Activated T-cell treated with anti-CD3 and anti-CD28 coated beads for 1 hour (primary cell): ENCODE measurements at places on chromosomes 2 and 18.

GRCh38 chr18:47191961-47192360 is 15.8 kb upstream of the IER3IP1 start:
- no peak for DNase-seq

- DNase-seq = no peak
Observed at GRCh38 chr18:46333431-46334135, 229.4 kb downstream of the HAUS1 start.

- no peak for DNase-seq
Observed at GRCh38 chr2:133326652-133327397, 241.4 kb downstream of the NCKAP5 start.

DNA sequence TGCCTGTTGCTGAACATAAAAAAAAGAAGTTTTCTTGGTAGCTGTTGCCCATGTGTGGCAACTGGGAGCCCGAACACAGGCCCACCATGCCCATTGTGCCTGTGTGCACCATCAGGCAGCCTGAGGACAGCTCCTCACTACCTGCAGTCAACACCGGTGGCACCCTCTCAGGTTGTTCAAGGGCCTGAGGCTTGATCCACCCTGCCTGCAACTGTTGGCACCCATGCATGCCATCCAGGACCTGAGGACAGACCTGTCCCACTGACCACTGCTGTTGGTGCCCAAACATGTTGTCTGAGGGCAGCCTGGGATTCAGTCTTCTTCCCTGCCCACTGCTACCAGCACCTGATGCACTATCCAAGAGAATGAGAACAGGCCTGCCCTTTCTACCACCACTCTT is 661.1 kb upstream of the ZNF804A start:
- DNase-seq = no peak

DNA sequence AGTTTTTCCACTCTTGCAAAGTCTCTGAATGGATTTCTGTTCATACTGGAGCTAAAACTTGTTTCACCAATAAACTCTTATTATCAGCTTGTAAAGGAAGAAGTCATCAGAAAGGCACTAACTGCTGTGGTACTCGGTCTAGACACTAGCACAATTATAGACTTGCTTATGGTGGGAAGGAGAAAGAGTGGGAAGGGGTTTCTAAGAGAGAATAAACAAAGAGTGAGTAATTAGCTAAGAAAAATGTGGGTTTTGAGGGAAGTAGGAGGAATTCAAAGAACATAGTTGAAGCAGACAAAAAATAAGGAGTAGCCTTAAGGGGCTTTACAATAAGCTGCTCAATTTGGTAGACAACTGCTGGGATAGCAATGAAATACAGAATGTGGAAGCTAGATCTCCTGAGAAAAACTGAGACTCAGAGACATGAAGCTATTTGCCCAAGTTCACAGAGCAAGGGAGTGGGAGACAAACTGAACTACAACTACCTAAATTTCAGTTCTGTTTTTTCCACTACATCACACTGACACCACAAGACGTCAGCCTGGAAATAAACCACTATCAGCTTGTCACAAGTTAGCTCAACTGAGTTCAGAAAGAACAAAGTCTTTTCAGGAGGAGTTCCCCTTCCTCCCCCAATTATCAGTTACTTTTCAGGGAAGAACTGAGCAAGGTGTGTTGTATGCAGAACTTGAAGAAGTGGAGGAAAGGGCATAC is 59.7 kb downstream of the MAP4K3 start:
- DNase-seq = no peak

DNA sequence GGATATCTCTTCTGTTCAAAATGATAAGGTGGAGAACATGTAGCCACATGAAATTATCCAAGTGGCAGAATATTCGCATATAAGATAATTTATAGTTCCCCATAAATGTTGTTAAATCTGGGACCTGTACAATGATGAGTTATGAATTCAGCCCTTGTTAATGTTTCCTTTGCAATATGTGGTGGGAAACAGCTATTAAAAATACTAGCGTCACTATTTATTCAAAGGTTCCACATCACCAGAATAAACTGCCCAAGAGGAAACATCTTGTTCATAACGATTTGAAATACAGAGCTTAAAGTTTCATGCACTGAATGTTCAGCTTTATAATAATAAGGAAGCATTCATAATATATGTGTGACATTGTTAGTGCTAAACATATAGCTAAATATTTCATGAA is 223.9 kb upstream of the TCF4 start:
- DNase-seq = no peak

DNA sequence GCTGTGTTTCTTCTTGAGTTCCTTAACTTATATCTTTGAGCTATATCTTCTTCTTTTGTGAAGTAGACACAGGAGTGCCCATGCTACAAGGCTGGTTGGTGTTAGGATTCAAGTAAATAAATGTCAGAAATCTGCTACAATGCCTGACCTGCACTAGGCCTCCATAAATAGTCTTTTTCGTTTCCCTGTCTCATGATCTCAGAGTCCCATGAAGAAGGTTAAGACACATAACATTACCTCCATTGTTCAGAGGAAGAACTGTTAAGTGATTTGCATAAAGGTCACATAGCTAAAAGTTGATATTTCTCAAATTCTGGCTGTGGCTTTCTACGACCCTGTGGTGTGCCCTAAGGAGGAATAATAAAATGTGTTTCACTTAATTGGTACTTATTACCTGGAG is 228.4 kb downstream of the KCNS3 start:
- no peak for DNase-seq

DNA sequence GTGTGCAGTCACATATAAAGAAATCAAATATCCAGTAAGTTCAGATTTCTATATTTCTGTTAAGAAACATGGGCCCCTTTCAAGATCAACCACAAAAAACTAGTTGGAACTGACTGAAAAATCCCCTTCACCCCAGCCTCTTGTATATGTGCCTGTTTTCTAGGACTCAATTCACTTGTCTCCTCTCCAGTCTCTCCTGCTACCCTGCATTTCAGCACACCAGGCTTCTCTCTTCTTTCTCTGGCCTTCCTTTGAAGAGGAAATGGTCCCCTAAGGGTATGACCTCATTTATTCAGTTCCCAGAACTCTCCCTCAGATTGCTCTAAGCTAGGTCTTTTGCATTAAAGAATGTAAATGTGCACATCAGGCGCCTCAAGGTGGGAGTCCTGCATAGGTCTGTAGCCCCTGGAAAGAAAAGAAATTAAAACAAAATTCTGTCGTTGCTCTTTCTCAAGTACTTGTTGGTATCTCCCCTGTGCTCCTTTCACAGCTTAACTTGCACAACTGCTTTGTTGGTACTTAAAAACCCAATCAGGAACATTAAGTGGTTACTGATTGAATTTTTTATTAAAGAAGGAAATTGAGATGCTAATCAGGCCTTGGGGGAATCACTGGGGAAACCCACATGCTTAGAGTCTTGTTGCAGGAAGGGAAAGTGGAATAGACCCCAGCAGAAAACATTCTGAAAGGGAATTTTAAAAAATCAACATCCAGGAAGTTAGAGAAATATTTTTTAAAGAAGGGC is 278.4 kb downstream of the AGPS start:
- no peak for DNase-seq

GRCh38 chr2:48356701-48357325 is 173.1 kb upstream of the STON1 start:
- no peak for DNase-seq

DNA sequence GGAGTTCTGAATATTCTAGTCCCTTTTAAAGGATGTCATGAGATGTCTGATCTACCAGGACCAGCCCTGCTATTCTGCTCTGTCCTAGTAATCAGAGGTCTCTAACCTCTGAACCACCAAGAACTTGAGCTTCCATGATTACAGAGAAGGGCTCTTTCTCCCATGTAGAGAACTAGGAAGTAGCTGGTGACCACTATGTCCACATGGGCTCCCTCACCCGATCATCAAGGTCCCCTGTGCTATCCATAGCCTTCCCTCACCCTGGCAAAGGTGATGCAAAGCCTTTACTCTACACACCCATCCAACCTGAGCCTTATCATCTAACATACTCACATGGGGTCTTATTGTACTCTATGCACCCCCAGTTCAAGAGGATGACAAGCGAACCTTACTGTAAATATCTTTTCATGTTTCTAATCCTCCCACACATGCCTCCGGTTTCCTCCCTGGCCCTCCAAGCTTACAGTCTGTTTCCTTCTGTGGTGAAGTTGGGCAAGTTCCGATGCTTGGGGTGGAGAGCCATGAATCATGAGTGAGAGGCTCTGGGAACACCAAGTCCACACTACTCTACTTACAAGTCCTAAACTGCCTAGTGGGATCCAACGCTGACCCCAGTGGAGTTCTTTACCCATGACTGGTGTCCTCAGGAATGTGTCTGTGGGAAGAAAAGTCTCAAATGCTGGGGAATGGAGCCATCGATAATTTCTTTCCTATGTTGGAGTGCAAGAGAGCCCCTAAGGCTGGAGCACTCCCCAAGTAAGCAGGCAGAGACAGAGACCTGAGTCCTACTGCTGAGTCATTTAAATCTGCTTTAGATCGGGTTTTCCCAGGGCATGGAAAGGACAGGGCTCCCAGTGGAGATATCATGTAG is 73.3 kb upstream of the KLF7 start:
- no peak for DNase-seq

GRCh38 chr18:41992066-41992465 is 37.0 kb downstream of the PIK3C3 start:
- no peak for DNase-seq

DNA sequence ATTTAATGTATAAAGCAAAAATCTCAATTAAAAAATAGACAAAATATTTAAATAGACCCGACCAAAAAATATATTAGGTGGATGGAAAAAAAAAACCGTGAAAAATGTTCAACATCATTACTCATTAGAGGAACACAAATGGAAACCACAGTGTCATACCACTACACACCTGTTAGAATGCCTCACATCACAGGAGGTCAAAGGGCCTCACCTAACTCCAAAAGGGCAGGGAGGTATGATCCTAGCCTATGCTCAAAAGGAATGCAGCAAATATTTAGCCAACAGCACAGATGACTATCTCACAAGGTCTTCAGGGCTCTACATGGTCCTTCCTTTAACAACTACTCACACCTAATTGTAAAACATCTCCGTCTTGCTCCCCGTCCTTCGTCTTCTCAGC is 185.5 kb upstream of the SETBP1 start:
- no peak for DNase-seq

GRCh38 chr2:216183462-216183861 is 74.3 kb downstream of the XRCC5 start:
- no peak for DNase-seq

GRCh38 chr2:86631846-86632485 is 8.3 kb upstream of the RNF103 start:
- no peak for DNase-seq

- DNase-seq = no peak
Observed at GRCh38 chr2:38792751-38793150, 14.7 kb downstream of the GEMIN6 start.

DNA sequence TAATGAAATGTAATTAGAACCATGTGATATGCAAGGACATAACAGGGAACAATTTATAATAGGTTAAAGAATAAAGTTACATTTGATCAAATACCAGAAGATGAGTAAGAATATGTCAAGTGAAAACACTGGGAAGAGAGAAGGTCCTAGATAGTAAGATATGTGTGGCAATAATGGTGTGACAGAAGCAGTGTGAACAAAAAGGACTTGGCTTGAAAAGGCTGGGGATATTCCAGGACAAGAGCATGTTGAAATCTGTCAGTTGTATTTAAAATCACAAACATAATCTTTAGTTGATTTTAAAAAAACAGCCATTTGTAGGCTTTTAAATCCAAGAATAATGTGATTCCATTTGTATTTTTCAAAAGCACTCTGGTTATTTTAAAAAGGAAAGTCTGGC is 1399.9 kb upstream of the SLC39A10 start:
- no peak for DNase-seq

- no peak for DNase-seq
Observed at GRCh38 chr2:30744823-30745222, 62.4 kb downstream of the CAPN13 start.

- no peak for DNase-seq
Observed at GRCh38 chr2:201769666-201770373, 10.9 kb downstream of the ALS2 start.

DNA sequence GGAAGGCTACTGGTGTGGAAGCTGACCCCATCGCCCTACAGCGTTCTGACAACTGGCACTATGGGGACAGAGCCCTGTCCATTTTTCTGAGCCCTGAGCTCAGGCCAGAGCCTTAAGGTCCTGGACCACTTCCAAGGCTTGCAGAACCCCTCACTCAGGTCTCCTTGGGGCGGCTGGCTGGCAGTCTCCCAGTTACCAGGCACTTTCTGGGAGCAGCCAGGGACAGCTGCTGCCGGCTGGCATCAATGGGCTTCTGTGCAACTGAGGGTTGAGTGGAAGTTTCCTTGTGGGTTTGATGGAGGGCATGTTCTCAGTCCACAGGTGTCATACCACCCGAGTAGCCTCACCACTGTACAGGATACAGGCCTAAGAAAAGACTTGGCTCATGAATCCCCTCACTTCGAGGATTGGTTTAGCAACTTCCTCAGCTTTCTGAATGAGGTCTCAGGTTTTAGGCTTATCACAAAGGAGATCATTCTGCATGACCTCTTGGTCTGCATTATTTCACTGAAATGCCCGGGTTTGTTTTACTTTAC is 27.4 kb upstream of the WIPF1 start:
- DNase-seq = no peak

- no peak for DNase-seq
Observed at GRCh38 chr2:25388491-25388890, 46.8 kb upstream of the DNMT3A start.

DNA sequence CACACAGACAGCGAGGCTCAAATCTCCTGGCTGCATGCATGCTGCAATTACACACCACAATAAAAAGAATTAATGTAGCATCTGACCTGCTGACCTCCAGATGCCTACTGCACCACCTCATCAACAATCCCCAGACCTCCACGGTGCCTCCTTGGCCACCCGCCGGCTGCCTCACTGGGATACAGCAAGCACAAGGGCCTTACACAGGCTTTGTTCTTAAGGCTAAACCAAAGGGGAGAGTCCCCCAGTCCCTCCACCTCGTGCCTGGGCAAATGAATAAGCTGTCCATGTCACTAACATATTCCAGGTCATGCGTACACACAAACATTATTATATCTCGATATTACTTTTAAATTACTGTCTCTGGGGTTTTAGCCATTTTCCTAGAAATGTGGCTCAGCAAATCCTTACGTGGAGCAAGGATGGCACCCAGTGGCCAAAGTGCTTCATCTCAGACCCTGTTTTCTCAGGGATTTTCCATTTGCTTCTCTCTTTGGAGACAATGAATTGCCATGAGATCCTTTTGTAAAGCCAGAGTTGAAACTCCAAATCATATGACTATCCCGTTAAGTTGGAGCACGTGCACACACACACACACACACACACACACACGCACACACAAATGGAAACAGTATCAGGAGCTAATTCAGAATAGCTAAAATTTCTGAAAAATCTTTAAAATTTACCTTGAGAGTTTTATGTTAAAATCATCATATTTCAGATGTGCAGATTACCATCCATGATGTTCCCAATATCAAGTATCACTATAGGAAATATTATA is 313.8 kb downstream of the PDE11A start:
- DNase-seq = no peak

DNA sequence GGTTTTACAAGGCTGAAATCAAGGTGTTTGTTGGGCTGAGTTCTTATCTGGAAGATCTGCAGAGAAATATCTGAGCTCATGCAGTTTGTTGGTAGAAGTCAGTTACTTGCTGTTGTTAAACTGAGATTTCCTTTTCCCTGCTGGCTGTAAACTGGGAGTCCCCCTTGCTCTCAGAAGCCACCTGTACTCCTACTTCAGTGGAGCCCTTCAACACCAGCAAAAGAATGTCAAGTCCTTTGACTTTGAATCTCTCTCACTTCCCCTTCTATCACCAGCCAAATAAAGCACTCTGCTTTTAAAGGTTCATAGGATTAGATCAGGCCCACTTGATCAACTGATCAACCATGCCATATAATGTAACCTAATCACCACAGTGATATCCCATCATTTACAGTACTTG is 252.2 kb upstream of the CDH7 start:
- DNase-seq = no peak

- DNase-seq = no peak
Observed at GRCh38 chr18:38358805-38359657, 793.4 kb upstream of the CELF4 start.
